ENCODE measurements at places on chromosomes 2 and 18.
A peak's percentile ranks its signal among the peaks of the same experiment; 100 is the strongest.

- no peak for DNase-seq
Observed at GRCh38 chr2:231680285-231680991, 27.9 kb upstream of the PTMA start.

GRCh38 chr18:58502628-58503027 lies 126.3 kb downstream of the ALPK2 start:
- DNase-seq: peak; percentile 87

GRCh38 chr18:80009661-80010550 lies 21.5 kb upstream of the TXNL4A start:
- no peak for DNase-seq

DNA sequence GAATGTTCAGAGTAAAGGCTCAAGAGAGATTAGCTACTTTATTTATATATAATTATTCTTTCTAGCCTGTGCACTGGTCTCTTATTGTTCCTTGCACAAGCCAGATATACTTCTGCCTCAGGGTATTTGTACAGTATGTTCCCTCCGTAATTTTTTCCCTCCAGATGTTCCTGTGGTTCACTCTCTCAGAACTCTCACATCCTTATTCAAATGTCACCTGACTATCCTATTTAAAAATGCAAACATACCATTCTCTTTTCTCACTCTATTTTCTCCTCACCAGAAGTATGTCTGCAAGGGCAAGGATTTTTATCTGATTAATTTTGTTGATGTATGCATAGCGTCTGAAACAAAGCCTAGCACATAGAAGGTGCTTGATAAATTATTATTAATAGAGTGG lies 64.0 kb upstream of the CERS6 start:
- no peak for DNase-seq

DNA sequence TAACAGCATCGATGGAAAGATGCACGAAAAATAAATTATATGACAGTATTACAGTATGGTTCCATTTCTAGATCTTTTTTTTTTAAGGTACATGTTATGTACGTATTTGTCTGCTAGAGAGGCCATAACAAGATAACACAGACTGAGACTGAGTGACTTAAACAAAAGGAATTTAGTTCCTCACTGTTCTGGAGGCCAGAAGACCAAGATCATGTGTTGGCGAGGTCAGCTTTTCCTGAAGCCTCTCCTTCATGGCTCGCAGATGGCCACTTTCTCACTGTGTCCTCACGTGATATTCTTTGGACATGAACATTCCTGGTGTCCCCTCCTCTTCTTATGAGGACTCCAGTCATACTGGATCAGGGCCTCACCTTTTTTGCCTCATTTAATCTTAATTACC lies 177.4 kb downstream of the CAPN13 start:
- DNase-seq: no peak

Measured in NCI-H1417 (cell line).